ENCODE measurements at places on chromosomes 16 and 17.

DNA sequence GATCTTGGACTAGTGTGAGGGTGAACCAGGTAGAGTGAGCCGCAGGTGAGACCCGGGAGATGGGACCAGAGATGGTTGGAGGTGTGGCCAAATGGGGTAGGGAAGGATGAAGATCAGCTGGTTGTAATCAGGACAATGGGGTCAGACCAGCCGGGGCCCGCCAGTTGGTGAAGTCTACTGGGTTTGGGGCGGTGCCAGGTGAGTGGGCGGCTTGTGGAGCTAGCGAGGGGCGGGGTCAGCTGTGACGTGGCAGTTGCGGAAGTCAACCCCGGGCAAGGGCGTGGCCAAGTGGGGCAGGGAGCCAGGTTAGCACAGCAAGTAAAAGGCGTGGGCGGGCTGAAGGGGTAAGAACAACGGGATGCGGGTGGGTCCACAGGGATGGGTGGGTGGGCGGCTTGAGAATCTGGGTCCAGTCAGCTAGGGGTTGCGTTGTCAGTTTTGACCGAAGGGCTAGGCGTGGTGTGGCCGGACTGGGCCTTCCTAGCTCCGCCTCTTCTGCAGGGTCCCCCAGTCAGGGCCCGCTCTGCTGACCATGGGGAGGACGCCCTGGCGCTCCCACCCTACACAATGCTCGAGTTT lies 25.5 kb upstream of the ALKBH5 start:
- DNase-seq, result no peak

GRCh38 chr17:22510504-22510903 lies 818.2 kb downstream of the KCNJ18 start:
- no peak for DNase-seq

- DNase-seq, result no peak
Measured at GRCh38 chr16:66580605-66581209, 1.4 kb downstream of the CMTM2 start.

DNA sequence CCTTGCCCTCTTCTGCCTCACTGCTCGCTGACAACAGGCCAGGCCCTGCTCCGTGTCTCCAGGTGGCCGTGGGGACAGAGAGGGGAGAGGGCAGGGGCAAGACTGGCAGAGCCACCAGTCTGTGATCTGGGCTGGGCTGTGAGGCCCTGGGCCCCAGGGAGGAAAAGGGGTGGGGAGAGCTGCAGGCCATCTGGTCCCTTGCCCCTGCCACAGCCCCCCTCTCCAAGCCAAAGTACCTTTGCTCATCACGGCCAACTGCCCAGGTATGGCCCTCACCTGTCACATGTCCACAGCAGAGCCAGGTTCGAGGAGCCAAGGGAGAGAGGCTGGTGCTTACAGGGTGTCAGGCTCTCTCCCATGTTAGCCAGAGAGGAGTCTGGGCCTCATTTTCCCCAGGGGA lies 91.4 kb upstream of the LHX1 start:
- no peak for DNase-seq

DNA sequence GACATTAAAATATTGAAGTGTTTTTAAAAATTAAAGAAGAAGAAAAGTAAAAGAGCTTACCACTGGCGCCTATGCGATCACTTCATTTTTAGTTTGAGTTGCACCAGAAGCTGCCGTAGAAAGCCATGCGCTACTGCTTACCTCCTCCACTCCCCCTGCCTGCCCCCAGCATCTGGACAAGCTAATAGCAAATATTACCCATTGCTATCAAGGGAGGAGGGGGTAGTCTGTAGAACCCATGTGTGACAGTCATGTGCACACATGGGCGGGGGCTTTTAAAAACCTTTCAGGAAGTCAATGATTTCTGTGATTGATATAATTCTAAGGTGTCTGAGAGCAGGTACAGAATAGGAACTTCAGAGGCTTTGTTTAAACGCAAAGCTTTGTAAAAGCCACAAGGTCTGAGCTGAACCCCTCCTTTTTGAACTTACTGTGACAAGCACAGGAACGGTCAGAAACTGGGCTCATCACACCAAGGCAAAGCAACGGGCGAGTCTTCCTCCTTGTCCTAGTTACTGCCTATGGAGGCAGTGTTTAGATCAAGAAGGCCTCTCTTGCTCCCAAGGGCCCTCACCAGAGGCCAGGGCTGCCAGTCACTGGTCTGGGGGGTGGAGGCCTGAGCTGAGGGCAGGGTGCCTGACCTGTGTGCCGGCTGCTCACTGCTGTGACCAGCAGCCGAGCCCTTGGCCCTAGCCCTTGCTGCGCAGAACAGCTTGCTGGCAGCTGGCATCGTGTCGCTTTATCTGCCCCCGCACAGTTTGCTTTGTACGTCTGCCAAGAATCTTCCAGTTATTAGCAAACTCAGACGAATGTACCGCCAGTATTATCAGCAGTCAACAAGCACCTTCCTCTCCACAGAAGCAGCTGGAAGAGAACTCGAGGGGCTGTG lies 15.0 kb downstream of the GINS2 start:
- no peak for DNase-seq

DNA sequence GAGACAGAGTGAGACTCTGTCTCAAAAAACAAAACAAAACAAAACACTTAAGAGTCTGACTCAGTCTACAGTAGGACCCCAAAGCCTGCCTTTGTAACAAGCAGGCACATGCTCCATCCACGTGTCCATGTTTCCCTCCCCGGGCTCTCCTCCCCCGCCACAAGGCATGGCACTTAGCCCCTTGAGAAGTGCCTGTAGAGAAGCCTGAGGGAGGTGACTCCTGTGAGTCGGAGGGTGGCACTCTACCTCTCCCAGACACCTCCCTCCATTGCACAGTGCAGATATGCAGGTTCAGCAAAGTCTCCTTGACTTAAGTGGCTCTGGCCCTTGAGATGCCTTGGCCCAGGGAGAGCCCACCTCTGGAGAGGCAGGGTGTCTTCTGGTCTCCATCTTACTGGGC lies 6.8 kb downstream of the FHOD1 start:
- DNase-seq, result no peak

GRCh38 chr17:48671697-48672171 lies 45.6 kb upstream of the HOXB9 start:
- peak; percentile 31 for DNase-seq

DNA sequence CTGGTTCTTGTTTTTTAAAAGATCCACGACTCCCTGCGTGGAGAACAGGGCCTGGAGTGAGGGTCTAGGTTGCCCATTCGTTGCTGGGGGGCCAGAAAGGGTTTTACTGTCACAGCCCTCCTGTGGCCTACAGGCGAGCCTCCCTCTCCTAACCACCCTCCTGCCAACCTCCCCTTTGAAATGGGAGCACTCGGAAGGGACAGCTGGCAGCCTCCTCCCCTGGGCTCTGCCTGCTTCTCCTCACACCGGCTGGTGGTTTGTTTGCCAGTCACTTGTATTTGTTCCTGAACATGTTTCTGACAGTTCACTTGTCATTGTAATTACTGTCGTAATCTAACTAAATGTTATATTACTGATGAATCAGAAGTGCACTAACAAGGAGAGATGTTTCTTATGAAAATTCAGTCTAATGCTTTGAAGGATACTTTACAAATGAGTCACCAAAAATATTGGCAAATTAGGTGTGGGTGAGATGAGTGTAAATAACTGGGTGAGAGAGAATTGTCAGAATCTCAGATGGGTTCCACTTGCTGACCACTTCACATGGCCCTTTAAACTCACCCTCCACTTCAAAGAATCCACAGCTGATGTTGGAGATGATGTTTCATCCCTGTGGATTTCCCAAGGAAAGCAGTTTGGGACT lies 2.7 kb upstream of the SPPL2C start:
- DNase-seq, result no peak

DNA sequence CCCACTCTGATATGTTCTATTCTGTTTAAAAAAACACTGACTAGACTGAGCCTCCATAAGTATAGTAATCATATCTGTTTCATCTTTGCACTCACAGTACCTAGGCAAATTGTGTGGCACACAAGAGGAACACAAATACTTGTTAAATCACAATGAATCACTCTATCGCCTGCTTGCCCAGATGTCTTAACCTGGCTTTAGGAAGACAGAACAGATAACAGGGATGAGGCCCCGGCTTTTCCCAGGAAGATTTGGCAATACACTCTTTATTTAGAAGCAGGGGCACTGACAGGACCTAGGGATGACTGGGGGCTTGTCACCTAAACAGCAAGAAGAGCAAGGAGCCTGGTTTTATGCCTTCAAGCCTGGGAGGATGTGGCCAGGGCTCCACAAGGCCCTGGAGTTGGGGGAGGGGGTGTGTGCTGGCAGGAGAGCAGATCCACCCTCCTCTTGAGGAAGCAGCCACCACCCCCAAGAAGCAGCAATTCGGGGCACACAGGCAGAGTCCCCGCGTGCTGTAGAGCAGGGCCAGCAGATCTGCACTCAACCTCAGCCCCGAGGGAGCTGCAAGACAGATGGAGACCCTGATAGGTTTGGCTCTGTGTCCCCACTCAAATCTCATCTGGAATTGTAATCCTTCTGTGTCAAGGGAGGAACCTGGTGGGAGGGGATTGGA lies 41.0 kb upstream of the KSR1 start:
- DNase-seq, result no peak

- no peak for DNase-seq
Measured at GRCh38 chr16:58306327-58306726, 11.5 kb upstream of the PRSS54 start.

Measured in glomerular endothelial cell (primary cell).